ENCODE measurements at places on chromosomes 12 and 14. TPM values are rescaled to one million over a fixed set of nuclear protein-coding genes. Genes with fewer than 3 reads are reported as not detected.

GRCh38 chr14:69768873-69769272 is 1.9 kb downstream of the SRSF5 start:
- no peak for DNase-seq

DNA sequence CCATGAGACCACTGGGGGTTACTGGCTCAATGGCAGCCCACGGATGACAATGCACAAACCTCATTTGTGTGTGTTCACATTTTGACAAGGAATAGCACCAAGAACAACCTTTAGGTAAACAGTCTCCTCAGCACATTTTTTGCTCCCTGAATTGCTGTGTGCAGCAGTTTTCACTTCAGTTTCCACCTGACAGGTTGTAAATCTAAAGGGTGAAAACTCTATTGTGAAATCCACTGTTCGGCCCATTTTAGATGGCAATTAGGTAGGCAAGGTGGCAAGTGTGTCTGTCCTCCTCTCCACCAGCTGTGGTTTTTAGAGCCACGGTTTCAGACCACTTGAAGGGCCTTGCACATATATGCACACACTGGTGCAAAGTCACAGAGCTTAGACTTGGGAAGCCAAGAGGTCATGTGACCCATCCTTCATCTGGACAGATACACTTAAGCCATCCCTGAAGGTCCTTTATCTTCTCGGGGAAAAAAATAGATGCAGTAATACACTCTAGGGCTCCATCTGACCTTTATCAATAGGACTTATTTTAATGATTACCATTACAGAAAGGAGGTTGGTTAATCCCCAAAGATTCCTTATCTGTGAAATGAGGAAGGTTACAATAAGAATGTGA is 23.2 kb downstream of the HAL start:
- no peak for DNase-seq

- DNase-seq = peak; percentile 5
Measured at GRCh38 chr12:6444031-6444430, 724 bp upstream of the CD27 start.

DNA sequence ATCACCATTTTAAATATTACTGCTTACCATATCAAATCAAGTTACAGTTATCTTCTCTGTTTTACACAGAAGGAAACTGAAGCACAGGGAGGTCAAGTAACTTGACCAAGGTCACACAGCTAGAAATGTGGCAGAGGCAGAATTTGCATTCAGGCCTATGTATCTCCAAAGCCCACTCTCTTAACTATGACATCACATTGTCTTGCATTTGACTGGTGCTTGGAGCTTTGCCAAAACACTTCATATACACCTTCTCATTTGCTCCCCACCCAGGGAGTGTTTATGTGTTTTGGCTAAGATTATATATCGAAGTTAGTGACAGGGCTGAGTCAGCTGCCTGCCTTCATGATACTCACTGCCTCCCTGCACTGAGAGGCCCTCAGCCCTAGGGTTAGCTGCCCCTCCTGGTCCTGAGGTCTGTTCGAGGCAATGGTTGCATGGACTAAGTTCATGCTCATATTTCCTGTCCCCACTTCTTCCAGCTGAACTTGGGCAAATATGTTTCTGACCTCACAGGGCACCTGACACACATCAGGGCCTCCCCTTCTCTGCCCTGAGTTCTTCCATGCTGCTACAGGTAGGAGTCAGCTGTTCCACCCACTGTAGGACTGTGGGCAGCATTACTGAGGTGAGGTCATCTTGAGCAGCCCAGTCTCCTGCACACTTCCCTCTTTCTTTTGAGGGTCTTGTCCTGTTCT is 1.8 kb downstream of the GALNT6 start:
- DNase-seq = no peak

GRCh38 chr12:113093409-113094101 is 37.0 kb downstream of the DTX1 start:
- DNase-seq = no peak

GRCh38 chr12:95687937-95688336 is 102.6 kb downstream of the NTN4 start:
- no peak for DNase-seq

- DNase-seq = no peak
Measured at GRCh38 chr12:58105225-58106119, 164.1 kb downstream of the ATP23 start.

DNA sequence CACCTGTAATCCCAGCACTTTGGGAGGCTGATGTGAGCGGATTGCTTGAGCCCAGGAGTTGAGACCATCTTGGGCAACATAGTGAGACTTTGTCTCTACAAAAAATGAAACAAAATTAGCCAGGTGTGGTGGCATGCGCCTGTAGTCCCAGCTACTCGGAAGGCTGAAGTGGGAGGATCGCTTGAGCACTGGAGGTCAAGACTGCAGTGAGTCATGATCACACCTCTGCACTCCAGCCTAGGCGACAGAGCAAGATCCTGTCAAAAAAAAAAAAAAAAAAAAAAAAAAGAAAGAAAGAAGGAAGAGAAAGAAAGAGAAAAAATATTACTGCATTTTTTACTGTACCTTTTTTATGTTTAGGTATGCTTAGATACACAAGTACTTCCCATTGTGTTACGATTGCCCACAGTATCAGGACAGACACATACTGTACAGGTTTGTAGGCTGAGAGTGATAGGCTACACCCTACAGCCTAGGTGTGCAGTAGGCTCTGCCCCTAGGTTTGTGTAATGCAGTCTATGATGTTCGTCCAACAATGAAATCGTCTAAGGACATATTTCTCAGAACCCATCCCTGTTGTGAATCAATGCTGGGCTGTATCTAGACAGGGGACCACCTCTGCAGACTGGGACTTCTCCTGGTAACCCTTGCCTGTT is 160.4 kb upstream of the PWP1 start:
- DNase-seq = no peak

GRCh38 chr12:102483466-102483865 is 3.1 kb upstream of the IGF1 start:
- no peak for DNase-seq

DNA sequence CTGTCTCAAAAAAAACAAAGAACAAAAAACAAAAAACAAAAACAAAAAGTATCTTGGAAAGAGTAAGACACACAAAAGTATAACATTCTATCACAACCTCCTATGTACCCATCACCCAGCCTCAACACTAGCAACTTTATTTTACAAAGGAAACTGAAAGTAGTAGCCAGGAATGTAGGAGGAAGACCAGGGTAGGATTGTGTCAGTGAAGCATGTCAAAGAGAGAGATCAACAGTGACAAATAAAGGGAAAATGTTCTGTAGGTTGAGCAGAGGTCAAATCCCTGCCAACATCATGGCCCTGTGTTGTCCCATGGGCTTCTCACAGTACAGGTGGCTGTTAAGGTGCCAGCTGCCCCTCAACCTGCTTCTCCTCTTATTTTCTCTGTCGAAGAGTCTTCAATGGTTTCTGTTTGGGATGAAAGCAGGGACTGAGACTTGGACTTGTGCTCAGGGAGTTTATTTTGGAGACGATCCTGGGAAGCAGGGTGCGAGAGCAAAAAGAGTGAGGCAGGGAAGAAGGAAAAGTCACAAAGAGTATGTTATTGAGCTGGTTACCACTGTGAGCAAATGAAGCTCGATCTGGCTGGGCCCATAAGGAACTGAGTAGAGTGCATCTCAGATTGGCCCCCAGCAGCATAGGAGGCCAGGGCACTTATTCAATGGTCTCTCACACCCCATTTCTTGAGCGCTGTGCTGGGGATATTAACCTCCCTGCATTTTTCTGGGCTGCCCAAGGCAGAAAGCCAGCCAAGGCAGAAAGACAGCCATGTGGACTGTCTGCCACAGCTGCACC is 29.4 kb upstream of the CTDSP2 start:
- no peak for DNase-seq

DNA sequence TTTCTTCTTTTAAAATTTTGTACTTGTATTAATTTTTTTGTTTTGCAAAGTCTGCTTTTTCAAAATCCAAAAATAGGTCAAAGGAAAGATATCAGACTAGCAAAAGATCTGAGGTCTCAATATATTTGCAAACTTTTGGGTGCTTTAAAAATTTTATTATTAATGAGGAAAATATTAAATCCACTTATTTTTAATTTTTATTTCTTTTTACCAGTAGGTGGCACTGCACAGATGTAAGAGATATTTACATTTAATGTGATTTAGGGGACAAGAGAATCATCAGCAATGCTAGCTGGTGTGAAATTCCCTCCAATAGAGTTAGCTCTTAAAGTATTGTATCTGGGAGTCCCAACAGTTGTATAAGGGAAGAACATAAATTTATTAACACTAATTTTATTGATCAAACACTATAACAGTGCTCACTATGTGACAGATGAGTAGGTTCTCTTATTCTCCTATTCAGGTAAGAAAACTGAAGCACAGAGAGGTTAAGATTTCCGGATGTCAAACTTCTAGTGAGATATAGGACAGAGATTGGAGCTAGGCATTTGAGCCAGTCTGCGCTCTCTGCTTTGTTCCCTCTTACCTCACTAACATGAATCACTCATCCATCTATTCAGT is 30.5 kb downstream of the ALX1 start:
- no peak for DNase-seq

DNA sequence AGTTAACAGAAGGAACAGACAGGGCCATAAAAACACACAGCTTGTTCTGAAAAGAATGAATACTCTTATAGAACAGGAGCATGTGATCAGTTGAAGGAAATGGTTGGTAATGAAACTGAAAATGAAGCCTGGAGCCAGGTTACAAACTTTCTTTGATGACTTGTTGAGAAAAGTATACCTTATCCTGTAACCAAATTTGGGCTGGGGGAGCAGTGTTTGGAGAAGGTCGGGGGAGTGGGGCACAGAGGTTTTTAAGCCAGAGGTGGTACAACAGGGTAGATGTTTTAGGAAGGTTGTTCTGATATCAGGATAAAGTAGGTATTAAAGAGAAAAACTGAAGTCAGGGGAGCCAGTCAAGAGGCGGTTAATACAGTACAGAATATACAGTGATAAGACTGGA is 8.2 kb downstream of the GOLT1B start:
- no peak for DNase-seq

CLEC1B gene
- not detected for total RNA-seq

DYRK2 gene
- 20.6 TPM for total RNA-seq

WDR89 gene
- 6.8 TPM for total RNA-seq

All from sigmoid colon (tissue), 7 donors.